GM03348 (cell line): ENCODE measurements at places on chromosomes 7 and 10.
A peak's percentile ranks its signal among the peaks of the same experiment; 100 is the strongest.

DNA sequence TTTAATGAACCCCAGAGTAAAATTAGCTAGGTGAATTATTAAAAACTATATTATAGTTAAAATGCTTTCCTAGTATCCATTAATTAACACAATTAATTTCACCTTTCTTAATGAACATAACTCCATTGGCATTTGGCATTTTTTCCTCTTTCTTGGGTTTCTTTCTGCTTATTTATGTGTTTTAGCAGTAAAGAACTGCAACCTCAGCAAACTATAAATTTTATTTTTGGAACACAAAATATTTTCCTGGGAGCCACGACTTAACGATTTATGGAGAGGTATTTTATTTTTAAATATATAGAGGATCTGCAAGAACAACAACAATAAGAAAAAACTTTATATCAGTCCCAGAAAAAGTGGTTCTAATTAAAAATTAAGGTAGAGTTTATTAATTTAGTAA, 447.4 kb upstream of the ETV1 start:
- DNase-seq, result no peak

- DNase-seq, result no peak
Observed at GRCh38 chr10:29723726-29724125, 89.0 kb upstream of the SVIL start.

DNA sequence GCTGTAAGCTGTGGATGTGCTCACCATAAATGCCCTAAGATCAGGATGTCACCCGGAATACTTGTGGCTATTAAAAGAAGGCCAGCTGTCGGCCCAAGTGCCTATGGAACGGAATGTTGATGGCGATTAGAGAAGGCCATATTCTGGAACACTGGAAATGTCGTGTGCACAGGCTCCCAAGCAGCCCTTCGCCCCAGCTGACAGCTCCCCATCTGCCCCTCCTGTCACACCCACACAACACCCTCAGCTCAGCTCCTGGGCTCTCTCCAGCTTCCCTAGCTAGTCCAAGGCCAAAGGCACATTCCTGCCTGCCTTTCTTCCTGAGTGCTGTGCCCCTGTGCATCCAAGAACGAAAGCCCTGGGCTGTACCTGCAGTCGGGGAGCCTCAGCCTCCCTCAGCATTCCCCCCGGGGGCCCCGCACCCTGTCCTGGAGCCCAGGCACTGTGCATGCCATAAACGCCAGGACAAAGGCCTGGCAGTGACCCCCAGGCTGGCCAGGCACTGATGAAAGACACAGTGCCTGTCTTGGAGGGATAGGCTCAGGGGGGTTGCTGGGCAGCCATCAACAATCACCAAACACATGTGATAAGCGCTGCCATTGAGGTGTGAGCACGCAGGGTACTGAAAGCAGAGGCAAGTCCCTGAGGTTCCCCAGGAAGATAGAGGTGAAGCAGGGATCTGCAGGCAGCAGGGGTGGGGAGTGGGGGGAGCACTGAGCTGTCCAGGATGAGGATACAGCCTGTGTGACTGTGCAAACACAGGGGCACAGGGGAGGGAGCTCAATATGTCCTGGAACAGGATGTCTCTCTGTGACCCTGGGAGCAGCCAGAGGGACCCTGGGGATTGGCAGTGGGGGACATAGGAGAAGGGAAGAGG, 3.7 kb upstream of the LDB3 start:
- DNase-seq, result no peak

DNA sequence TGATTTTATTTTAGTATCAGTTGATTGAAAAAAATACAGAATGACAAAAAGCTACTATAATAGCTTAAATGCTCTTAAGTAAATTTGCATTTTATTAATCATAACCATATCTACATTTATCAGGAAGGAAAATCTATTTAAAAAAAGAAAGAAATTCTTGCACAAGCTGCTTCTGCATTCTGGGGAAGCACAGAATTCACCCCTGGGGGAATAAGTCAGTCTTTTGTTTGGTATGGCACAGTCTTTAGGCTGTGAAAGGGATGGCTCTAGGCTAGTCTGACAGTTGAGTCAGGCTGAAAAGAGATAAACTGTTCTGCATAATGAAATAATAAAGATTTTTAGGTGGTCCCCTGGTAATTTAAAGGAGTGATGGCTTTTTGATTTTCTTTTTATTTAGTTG, 37.9 kb downstream of the HTR7 start:
- no peak for DNase-seq

GRCh38 chr10:30705101-30705624, 75.6 kb upstream of the LYZL2 start:
- DNase-seq, result no peak

DNA sequence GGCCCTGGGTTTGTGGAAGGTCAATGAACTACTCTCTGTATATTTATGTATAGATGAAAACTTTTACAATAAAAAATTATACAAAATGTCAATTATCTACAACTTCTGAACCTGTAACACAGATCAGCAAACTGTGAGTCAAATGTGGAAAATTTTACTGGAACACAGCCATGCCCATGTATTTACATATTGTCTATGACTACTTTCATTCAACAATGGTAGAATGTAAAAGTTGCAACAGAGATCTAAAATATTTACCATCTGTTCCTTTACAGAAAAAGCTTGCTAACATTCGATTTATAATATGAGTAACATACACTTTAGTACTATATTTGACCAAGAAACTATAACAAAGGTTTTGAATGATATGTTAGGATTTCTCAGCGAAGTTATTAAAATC, 481.6 kb downstream of the PARD3 start:
- DNase-seq, result no peak

DNA sequence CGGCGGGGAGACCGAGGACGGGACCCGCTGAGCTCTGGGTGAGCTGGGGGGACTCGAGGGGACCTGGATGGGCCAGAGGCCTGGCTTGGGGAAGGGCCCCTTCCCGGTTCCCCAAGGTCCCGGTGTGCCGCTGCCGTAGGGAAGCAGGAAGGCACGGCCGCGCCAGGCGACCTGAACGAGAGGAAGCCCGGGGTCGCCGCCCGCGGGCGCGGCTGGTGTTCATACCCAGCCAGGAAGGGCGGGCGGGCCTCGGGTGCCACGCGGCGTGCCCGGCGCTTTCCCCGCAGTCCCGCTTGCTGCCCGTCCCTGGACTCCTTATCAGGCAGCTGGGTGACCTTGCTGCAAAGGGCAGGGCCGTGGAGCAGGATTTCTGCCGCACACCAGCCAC, 38.0 kb downstream of the ZNF777 start:
- DNase-seq, result no peak

GRCh38 chr7:27303026-27303425, 60.4 kb downstream of the EVX1 start:
- peak; percentile 14 for DNase-seq

GRCh38 chr10:112532189-112532588, 85.2 kb downstream of the VTI1A start:
- no peak for DNase-seq

GRCh38 chr7:100641463-100641859, at the start of gene TFR2:
TFR2 (minus strand) TSS chr7:100641552; CDS start chr7:100641509, 43 bp downstream.
- DNase-seq, result no peak

GRCh38 chr10:16606923-16607322, 85.2 kb upstream of the C1QL3 start:
- no peak for DNase-seq

DNA sequence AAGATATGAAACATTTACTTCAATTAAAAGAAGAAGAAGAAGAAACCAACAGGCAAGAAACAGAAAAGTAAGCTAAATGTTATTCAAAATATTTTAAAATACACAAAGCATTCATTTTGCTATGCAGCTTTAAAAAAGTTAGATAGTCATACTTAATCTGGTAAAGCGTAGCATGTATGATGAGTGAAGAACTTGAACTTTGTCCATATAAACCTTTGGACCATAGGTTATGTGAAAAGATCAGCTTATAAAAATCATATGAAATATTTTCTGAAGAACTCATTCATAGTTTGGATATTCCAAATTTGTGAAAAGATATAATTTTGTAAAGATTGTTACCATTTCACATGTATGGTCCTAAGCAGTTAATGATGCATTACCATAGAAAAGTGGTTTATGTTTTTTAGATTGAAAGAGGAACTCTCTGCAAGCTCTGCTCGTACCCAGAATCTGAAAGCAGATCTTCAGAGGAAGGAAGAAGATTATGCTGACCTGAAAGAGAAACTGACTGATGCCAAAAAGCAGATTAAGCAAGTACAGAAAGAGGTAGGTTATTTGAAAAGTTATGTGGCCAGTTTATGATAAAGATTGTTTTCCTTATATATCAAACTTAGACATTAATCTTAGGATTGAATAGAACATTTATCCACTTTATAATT, 37.3 kb downstream of the KIF20B start:
- no peak for DNase-seq

DNA sequence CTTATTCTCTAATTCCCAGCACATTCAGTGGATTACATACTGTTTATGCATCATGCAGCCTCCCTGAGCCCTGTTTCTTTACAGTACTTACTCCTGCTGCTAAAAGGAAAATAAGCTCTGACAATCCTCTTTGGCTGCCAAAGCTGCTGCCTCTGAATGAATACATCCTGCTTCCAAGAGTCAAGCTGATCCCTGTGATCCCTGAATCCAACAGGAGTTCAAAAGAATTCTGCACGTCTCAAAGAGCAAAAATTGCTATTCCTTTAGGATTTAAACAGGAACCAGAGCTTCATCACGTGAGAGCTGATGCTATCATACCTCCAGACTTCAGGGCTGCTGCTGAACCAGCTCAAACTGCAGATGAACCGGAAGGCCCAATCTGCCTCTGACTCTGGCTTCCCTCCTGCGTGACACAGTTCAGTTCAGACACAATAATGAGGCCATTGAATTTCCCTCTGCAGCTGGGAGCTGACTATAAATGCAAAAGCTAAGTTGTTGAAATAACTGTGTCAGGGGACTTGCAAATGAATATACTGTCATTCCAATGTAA, 851.0 kb upstream of the PHF14 start:
- DNase-seq, result no peak

- DNase-seq, result no peak
Observed at GRCh38 chr7:122303531-122304318, 825 bp downstream of the FEZF1 start.

DNA sequence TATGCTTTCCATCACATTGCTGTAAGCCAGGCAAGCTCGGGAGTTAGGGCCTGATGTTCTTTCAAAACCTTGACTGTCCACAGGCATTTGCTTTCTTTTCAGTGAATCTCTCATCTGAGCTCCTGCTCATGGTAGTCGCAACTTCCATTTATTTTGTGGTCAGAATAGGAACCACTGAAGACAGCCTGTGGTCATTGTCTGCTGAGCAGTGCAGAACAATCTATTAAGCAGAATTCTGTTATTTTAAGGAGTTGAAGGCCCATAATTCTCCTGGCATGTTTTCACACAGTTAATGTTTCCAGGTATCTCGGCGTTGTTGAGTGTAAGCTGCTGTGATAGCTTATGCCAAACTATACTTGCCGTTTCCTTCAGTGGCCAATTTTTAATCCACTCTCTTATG, 491.1 kb upstream of the AKR1E2 start:
- DNase-seq, result no peak

- no peak for DNase-seq
Observed at GRCh38 chr10:43115881-43116595, 22.2 kb upstream of the CSGALNACT2 start.

- no peak for DNase-seq
Observed at GRCh38 chr7:105640956-105641810, 59.9 kb upstream of the EFCAB10 start.

GRCh38 chr10:71202314-71202713, 10.1 kb upstream of the UNC5B start:
- no peak for DNase-seq

- no peak for DNase-seq
Observed at GRCh38 chr7:117015258-117016184, 62.2 kb downstream of the ST7 start.

DNA sequence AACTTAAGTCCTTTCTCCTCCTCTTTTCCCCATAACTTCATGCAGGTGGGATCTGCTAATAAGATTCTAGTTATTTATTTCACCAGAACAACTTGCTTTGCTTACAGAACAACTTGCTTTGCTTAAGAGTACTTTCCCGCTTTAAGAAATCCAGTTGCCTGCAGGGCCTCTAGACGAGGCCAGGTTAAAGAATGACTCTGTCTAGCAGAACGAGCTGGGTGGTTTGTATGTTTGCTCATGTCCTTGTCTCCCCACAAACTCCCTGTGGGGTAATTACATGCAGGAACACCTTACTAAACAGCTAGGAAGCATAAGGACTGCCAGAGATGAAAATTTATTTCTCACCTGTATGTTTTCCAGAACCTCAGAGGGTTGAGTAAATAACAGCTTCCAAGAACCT, 8.8 kb upstream of the FZD8 start:
- no peak for DNase-seq

DNA sequence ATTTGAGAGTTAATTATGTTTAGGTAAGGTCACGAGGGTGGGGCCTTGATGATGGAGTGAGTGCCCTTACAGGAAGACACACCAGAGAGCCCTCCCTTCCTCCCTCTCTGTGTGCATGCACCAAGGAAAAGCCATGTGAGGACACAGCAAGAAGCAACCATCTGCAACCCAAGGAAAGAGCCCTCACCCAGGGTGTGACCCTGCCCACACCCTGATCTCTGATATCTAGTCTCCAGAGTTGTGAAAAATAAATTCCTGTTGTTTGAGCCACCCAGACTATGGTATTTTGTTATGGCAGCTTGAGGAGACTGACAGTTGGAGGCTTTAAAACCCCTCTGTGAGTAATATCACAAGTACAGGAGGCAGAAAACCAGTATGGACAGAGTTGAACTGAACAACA, 15.0 kb upstream of the MCM10 start:
- peak; percentile 9 for DNase-seq

GRCh38 chr10:76047521-76047920, 616.1 kb downstream of the LRMDA start:
- DNase-seq, result no peak

DNA sequence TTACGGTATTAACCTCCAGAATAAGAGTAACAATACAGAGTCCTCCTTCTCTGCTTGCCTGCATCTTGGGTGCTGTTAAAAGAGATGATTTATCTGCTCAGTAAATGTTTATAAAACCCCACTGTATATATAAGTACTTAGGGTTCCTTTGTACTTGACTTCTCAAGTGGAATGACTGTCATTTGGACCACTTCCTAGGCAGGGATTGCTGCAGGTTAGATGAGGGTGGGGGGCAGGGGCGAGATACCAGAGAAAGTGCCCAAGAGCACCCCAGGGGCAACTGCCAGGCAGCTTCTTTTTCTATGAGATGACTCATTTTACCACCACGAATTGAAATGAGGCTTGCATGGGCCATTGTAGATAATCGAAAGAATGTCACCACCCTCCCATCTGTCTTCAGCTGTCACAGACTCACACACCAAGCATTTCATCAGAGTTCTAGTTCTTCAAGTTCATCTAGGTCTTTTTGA, 421.9 kb upstream of the GALNT17 start:
- DNase-seq, result peak; percentile 79

GRCh38 chr10:51348622-51349021, 274.3 kb downstream of the PRKG1 start:
- no peak for DNase-seq

DNA sequence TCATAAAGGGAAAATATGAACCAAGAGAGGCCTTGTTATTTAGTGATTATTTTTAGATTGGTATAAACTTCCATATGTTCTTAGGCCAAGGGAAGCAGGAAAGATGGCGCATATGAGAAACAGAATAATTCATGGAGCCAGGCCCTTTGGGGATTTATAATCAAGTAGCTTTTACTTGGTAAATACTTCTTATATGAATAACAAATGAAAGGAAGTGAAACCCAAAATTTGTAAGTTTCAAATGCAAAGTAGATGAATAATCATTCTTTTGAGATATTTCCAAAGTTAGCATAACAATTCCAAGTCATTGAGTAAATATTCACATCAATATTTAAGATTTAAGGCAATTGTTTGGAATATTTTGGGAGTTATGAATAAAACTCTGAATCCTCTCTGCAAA, 13.9 kb upstream of the OPTN start:
- DNase-seq, result no peak
